Epithelial cell of esophagus (primary cell): ENCODE measurements at places on chromosomes 7 and 10.

GRCh38 chr10:6726924-6727323 is 146.8 kb upstream of the PRKCQ start:
- DNase-seq: no peak

DNA sequence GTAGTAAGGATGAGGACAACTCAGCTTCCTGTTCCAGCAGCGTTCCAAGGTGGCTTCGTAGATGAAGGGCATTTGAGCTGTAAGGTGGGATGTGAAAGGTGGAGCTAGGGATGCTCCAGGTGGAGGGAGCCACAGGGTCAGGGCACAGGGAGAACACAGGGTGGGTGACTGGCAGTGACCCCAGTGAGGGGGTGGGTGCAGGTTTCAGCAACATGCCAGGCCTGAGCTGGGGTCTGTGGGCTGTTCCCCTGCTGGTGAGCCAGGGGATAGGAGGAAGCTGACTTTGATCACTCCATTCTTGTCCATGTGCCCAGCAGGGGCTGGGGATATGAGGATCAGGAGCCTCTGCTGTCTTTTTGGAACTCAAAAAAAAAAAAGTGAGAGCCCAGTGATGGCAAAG is 33.2 kb downstream of the CDH23 start:
- DNase-seq: no peak

GRCh38 chr10:51905032-51905431 is 205.6 kb upstream of the CSTF2T start:
- no peak for DNase-seq

DNA sequence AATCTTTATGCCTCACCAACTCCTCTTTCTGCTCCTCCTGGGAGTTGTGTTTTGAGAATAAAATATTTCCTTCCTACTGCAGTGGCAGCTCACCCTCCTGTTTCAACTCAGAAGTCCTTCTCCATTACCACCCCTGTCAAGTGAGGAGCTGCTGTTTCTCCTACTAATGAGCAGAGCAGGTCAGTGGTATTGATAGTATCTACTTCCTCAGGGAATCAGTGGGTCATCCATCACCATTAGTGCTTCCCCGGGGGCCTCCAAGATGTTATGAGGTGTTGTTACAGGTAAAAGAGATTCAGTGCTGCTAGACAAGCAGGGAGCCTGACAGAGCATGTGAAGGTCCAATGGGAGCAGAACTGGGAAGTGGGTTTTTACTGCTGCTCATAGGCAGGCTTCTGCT is 795.2 kb downstream of the REEP3 start:
- no peak for DNase-seq

GRCh38 chr10:95395947-95396449 is 105.2 kb upstream of the PDLIM1 start:
- DNase-seq: no peak

DNA sequence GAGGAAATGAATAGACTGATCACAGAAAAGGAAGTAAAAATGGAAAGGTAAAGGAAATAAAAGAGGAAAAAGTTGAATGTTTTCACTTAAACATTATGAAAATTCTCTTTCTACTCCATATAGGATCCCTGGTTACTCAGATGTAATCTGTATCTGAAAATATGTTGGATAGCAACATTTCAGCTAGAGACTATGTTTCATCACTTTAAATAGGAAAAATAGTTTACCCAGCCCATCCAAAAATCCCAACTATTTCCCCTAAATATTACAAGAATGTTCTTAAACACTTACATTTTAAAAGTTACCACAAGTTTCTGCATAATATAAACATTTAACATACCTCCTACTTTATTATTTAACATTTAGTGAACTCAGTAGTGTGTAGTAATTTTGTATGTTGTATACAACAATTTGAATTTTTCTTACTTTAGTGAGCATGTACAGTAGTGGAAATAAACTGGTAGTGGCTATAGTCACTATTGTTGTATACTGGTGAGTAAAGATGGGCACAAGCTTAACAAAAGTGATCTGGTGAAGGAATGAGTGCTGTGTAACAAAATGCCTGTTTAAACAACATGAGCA is 27.1 kb downstream of the SLF2 start:
- DNase-seq: no peak

DNA sequence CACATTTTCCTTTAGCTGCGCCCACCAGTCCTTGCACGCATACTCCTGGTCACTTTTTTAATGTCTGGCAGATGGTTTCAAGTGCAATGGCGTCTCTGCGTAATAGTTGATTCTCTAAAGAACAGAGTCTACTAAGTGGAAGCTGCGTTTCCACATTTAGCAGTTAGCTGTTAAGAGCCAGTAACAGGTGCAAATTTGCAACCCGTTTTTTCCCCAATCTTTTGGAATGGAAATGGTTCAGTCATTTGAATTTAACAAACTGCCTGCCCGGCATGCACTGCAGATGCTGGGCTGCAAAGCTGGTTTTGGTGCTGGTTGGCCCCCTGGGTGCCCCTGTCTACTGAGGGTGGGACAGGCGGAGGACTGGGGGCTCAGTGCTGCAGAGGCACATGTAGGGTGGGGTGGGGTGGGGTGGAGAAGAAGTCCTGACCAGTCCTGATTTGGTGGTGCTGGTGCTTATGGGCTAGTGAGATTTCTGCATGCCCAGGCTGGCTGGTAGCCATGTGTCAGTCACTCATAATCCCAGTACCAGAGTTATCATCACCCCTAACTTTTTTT is 43.9 kb downstream of the CUX1 start:
- no peak for DNase-seq

- DNase-seq: no peak
Measured at GRCh38 chr10:132205650-132206376, 19.1 kb downstream of the DPYSL4 start.

GRCh38 chr10:14074062-14074884 is 256.5 kb downstream of the FRMD4A start:
- DNase-seq: peak; percentile 99

- DNase-seq: peak; percentile 66
Measured at GRCh38 chr10:71608819-71609768, 110.5 kb downstream of the C10orf105 start.

- DNase-seq: peak; percentile 75
Measured at GRCh38 chr7:95772298-95772770, at the start of gene DYNC1I1. TSS of gene DYNC1I1 (plus strand) at chr7:95772554. CDS start at chr7:95804730, 32,176 bp downstream.

DNA sequence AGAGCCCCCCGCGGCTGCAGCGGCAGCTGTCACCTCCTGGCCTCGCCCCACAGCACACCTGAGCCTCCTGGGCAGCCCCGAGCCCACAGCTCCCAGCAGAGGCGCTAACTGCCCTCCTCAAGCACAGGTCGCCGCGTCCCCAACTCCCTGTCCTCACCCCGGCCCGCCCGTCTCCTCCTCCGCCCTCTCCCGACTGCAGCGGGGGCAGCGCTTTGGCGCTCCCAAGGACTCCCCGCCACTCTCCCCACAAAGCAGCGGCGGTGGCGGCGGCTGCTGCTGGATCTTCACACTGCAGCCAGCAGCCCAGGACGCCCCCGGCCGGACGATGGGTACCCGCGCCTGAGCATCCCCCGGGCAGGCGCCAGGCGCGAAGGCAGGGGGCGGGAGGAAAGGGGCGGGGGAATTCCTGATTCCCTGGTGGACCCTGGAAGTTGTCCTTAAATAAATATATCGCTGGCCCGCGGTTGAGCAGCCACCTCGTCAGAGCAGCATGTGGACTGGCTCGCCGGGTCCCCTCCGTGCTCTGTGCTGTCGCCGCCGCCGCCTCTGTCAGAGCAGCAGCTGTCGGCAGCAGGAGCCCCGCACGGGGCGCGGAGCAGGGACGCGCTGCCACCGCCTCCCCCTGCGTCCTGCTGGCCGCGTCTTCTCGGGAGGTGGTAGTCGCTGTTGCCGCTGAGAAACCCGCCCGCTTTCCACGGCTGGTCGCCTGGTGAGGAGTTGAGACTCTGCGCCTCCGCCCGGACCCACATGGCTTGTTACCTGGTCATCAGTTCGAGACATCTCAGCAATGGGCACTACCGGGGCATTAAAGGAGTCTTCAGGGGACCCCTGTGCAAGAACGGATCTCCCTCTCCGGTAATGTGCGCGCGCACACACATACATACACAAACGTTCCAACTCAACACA is at the start of gene ZNF804B:
TSS of gene ZNF804B (plus strand) at position 471 of the 906 bp plus-strand sequence. CDS start at position 748, 277 bp downstream.
- DNase-seq: no peak

GRCh38 chr10:54749623-54750022 is 51.4 kb downstream of the PCDH15 start:
- DNase-seq: no peak

- DNase-seq: no peak
Measured at GRCh38 chr7:42593860-42594259, 318.0 kb downstream of the C7orf25 start.

DNA sequence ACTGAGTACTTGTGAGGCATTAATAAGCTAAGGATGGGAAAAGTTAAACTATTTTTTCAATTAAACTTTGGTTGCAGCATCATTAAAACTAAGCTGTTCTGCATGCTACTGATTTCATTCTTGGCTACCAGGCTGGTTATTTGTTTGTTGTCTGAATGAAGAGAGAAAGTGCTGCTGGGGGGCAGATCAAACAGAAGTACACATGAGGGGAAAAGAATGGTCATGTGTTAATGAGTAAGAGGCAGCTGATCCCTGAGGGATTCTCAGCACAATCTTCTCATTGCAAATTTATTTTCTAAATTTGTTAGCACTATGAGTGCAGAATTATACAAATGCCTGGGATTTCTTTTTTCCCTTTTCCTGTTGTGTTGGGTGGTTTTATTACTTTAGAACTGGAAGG is 213.2 kb upstream of the HPS1 start:
- DNase-seq: no peak

DNA sequence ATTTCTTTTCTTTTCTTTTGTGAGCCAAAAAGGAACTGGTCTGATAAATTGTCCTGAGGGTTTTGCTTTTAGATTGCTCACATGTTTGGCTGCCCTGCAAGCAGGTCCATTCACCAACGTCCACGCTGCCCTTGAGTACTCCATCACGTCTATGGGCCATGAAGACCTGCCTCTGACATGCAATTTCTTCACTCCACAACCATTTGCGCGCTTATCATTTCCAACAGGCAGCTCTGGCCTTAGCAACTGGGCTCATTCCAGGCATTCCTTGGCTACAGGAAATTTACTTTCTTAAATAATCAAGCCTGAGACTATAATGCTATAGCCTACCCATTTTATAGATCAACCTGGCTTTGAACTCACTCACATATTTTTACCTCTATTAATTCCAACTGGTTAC is 408.3 kb upstream of the C7orf33 start:
- no peak for DNase-seq

- no peak for DNase-seq
Measured at GRCh38 chr7:31896925-31897324, 173.3 kb downstream of the PDE1C start.

DNA sequence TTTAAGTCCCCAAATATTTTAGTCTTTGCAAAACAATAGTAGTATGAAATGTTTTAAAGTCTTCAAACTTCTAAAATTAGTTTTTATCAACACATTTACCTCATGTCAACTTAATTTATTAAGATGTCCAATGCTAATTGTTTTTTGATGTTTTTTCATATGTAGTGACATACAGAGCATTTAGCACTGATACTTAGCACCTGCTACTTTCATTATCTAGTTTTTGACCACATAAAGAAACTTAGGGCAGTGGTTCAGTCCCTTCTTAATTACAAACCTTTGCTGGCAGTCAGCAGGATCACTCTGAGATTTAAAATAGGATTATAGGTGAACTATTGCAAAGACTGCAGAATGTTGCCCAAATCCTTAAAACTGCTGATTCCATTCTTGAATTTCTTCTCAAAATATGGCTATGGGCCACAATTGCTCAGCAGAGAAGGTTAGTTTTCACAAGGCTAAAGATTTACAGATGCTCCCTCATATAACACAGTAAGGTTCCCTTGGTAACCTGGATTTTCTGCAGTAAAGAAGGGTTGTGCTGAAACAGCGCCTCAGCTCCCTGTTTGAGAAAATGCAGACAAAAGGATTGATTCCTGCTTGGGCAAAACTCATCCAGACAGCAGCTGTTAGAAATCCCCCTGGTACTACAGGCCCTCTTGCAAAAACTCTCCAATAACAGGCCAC is 3.4 kb downstream of the GPR85 start:
- DNase-seq: no peak

GRCh38 chr7:142468871-142469665 is 211.2 kb upstream of the PRSS58 start:
- no peak for DNase-seq

DNA sequence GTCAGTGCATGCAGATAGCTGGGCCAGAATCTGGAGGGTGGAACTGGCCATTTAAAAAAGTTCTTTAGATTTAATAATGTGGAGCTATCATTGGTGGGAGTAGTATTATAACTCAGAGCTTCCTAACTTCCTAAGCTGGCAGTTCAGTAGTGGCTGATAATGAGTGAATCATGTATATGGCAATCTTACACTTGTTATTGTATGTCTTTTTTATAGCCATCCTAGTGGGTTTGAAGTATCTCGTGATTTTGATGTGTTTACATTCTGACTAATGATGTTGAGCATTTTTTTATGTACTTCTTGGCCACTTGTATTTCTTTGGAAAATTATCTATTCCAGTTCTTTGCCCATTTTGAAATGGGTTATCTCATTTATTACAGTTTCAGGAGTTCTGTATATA is 15.4 kb downstream of the TFAM start:
- no peak for DNase-seq

GRCh38 chr10:130021383-130021950 is 57.4 kb upstream of the EBF3 start:
- no peak for DNase-seq

- no peak for DNase-seq
Measured at GRCh38 chr10:8039321-8039881, 15.1 kb upstream of the GATA3 start.

- DNase-seq: no peak
Measured at GRCh38 chr7:122984021-122984420, 11.5 kb downstream of the TAS2R16 start.

DNA sequence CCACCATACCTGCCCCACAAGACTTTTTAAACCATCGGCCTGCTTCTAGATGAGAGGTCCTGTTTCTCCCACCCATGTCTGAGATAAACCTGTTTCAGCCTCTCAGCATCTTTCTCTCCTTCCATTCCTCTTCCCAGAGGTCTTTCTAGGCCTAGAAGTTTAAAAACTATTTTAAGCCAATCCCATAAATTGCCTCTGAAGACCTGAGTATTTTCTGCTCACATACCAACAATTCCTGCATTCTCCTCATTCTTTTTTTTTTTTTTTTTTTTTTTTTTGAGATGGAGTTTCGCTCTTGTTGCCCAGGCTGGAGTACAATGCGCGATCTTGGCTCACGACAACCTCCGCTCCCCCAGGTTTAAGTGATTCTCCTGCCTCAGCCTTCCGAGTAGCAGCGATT is 262.9 kb upstream of the AUTS2 start:
- no peak for DNase-seq

DNA sequence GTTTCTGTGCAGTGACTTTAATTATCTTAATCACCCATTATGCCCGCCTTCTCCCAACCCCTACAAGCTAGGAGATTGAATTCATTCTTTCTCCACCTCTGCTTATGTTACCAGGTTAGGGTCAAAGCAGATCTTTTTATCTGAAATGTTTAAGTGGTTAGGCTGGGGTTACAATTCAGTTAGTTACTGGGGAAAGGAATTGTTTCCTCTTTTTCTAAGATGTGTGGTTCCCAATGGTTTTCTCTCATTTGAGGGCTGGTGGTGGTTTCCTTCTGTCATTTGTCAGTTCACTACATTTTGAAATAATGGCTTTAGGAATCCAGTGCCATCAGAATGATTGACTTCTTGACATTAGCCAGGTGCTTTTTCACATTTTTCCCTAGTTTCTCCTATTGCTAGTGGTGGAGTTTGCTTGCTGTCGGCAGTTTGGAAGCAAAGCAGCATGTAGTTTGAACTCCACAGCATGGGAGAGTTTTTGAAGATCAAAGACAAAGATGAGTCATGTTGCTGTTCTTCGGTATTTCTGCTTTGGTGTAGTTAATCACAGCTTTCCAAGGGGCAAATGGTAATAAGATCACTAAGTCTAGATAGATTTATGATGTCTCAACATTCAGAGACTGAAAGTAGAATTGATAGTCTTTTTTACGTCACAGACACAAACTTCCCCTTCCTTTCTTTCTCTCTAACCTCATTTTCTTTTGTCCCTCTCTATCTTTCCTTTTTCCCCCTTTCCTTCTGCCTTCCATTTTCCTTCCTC is 168.2 kb downstream of the SND1 start:
- peak; percentile 48 for DNase-seq
